Liver (tissue), 10 donors: ENCODE measurements at places on chromosomes 2 and 18. TPM values are rescaled to one million over a fixed set of nuclear protein-coding genes. Genes with fewer than 3 reads are reported as not detected.

The ST6GAL2 gene
- 1.4 TPM for polyA plus RNA-seq

The KCNJ3 gene
- polyA plus RNA-seq: 0.39 TPM

The MEP1B gene
- polyA plus RNA-seq: 0.09 TPM

The NXPH2 gene
- polyA plus RNA-seq: not detected

The REG1B gene
- 0.18 TPM for polyA plus RNA-seq

The RAX gene
- polyA plus RNA-seq: not detected

The LPIN2 gene
- polyA plus RNA-seq: 58.6 TPM

The INHBB gene
- polyA plus RNA-seq: 0.36 TPM

DNA sequence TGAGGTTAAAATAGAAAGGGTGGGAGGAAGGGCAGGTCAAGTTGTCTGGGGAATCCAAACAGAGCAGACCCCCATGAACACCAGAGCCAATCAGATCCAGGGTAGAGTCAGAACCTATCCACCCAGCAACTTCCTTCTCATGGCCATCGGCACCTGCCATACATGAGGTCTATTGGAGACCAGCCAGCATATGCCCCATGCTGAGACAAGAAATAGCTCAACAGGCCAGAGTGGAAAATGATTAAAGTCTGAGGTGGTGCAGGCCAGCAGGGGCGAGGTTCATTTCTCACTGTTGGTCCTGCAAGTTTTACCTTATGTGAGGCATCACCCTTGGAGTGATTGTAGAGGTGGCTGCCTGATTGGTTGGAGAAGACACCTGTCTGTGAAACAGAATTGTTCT, 89.2 kb downstream of the LONRF2 start:
- no peak for DNase-seq

DNA sequence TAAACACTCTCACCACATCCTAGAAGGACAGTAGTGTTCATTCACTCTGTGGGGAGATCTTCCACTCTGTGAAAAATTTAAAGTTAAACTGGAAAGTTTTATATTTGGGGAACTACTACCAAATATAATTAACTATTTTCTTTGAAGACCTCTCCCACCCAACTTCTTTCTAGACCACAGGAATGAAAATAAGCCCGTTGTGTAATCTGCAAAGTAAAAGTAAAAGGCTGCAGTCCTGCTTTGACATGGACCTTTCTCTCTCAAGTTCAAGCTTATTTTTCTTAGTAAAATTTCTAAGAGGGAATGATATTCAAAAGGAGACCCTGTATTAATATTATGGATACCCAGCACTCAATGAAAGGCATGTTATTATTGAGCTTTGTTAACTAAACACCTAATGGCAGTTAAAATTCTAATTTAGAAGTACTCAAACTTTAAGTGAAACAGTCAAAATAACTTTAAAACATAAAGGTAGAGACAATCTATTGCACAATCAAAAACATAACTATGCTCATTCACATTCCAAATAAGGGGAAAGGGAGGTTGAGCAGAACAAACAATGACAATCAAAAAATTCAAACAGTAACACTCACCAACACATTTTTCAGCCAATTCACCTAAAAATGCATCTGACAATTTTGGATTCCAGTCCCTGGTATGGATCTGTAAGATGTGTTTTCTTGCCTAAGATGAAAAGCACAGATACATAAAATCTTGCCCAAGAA, 98.5 kb downstream of the ATAD2B start:
- DNase-seq: no peak

GRCh38 chr18:39389800-39390379, 1824.3 kb upstream of the CELF4 start:
- no peak for DNase-seq

- DNase-seq: no peak
Observed at GRCh38 chr18:49162226-49162864, 211.6 kb upstream of the SMAD7 start.

- DNase-seq: no peak
Observed at GRCh38 chr2:239767021-239767905, 257.9 kb downstream of the NDUFA10 start.

DNA sequence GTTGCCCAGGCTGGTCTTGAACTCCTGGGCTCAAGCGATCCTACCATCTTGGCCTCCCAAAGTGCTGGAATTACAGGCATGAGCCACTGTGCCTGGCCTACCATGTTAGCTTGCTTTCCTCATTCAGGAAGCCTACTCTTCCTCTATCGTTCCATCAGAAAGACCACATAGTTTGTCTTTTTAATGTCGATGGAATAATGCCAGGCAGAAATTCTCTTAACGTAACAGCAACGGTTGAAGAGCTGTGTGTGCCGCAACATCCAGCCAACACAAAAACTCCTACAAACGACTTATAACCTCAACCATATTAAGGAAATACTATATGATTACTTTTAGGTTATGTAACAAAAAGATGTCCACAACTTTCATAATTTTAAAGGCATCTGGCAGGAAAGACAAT, 10.5 kb downstream of the ITGB1BP1 start:
- no peak for DNase-seq

- DNase-seq: no peak
Observed at GRCh38 chr18:73615506-73615905, 532.1 kb downstream of the FBXO15 start.

- no peak for DNase-seq
Observed at GRCh38 chr2:133589456-133589855, 21.2 kb upstream of the NCKAP5 start.

DNA sequence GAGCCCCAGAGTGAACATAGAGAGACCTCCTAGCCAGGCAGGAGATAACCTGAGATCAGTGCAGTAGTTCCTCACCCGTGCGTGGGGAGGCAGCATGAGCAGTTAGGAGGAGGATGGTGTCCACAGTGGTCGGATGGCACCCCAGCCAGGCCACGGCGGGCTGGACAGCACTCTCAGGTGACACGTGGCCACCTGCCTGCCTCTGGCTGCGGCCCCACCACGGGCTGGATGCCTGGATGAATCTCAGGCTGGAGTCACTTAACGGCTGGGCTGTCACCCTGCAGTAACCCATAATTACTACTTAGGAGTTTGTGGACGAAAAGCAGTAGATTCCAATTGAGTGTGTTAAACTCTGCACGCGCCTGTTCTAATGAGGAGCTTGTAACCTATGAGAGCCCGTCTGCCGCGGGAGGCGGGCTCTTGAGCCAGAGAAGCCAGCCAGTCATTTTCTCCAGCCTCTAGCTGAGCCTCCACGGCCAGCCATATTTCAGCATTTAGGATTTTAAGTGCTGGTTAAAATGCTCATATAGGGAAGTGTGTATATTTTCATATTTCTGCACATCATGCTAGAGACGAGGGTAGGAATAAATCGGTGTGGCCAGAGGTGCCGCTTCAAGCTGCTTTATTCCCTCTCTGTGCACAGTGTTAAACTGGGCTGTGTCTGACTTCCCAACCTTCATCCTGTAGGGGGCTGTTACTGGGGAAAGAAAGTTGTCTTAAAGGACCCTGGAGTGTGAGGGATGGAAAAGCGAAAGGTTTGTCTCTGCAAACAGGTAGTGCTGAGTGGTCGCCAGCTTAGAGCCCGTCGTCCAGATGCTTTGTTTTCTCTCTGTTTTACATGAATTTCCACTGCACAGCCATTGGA, 144.0 kb downstream of the GLI2 start:
- DNase-seq: no peak

- no peak for DNase-seq
Observed at GRCh38 chr18:77131100-77131651, 1.4 kb downstream of the MBP start.

- no peak for DNase-seq
Observed at GRCh38 chr2:4427083-4427482, 723.7 kb downstream of the DCDC2C start.

DNA sequence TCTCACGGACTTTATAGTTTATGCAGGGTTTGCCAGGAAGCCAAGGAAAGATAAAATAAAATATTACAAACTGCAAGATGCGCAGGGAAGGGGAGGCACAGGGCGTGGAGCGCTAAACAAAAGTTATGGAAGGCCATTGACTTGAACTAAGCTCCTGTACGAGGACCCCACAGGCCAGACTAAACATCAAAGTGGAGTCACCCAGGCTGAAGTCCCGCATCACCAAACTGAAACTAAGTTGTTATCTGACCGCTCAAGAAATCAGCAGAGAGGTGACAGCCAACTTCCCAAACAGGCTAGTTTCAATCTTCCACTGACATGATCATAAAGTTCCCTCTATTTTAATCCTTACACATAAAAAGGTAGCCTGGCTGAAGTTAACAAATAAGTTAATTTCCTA, 90.5 kb upstream of the YWHAQ start:
- no peak for DNase-seq

- no peak for DNase-seq
Observed at GRCh38 chr2:130341562-130342019, 1.1 kb upstream of the IMP4 start.

GRCh38 chr2:168658706-168659105, 143.7 kb upstream of the NOSTRIN start:
- no peak for DNase-seq

DNA sequence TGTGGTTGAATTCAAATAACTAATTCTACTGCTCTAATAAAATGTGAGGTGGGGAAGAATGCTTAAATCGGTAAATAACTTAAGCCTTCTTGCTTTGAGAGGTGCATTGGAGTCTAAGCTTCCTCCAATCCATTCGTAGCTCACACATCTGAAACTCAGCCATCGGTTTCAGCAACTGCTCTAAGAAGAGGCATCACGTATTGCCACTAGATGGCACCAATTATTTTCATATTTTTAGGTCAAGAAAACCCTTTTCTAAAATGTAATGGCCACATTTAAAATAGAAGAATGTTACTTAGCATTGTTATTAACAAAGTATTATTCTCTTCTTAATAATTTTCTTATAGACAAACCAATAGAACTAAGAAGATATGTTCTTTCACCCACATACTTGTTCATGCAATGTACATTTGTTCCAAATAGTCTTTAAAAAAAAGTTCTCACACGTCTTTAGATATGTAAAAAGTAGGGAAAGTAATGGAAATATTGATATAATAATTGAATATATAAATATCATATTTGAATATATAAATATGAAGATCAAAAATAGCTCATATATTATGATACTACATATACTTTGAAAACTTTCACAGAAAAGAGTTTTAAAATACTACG, 229.8 kb downstream of the CCDC178 start:
- no peak for DNase-seq

DNA sequence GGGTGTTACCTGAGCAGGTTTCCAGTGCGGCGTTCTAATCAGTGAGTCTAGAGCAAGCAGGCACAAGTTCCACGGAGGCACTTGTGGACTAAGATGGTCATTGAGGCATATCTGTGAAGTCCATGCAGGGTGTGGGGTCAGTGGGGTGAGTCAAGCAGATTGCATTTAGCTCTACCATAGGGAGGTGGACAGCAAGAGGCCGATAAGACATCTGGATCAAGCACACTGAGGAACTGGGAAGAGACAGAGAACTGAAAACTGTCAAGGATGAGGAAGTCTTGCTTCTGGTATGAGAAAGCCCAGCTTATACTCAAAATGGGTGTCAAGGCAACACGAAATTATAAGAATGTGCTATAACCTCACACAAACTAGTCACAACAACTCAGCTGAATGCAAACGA, 61.2 kb upstream of the SLC39A10 start:
- peak; percentile 43 for DNase-seq

DNA sequence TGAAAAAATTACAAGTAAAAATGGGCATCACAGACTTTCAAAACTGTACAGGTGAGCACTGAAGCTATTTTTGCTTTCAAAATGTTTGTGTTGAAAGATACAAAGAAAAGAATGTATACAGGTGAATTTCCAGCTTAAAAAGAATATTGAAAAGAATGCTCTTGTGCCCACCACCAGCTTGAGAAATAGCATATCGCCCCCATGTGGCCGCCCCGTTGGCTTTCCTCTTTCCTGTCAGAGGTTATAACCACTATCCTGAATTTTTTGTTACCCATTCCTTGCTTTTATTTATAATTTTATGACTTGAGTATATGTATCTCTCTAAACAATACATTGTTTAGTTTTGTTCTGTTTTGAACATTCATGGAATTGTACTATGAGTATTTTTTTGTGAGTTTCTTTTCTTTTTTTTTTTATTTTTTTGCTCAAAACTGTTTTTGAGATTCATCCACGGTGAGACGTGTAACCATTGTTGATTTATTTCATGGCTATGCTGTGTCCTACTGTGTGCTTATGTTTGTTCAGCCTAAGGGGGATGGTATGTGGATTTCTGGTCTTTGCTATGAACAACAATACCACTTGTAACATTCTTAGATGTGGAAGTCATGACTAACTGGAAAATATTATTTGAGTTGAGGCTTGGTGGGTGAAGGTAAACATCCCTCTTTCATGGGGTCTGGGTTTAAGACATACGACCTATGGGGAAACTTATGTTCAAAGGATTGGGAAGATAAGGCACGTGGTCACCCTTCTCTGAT, 11.6 kb downstream of the TRPM8 start:
- DNase-seq: peak; percentile 43

GRCh38 chr2:131067465-131068125, 25.7 kb downstream of the FAM168B start:
- DNase-seq: no peak

DNA sequence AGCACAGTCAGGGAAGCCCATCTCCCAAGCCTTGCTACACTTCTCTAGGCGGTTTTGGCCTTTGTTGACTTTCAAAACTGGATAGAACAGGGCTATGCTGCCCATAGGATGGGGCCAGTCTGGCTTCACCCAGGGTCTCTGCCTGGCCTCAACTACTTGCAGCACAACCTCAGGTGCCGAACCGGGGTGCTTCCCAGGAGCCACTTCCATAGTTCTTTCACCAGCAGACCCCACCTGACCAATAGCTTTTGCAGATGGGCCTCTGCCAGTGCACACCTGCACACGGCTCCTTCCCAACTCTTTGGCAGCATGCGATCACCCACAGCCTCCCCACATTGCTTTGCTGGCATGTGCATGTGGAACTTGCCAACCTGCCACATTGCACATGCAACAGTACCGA, 331.6 kb downstream of the CPS1 start:
- no peak for DNase-seq

GRCh38 chr2:108594982-108595464, 60.8 kb downstream of the LIMS1 start:
- DNase-seq: peak; percentile 48

- DNase-seq: peak; percentile 53
Observed at GRCh38 chr2:67215214-67216055, 181.7 kb upstream of the ETAA1 start.
